Activated T-helper 1 cell treated with Interleukin-2 at 50 U/mL for 16 hours (primary cell): ENCODE measurements at places on chromosomes 1 and 21.

GRCh38 chr21:17371450-17371849 is 141.4 kb upstream of the CXADR start:
- no peak for DNase-seq

- DNase-seq, result no peak
Measured at GRCh38 chr1:88610687-88611086, 73.4 kb upstream of the PKN2 start.

- peak; percentile 9 for DNase-seq
Measured at GRCh38 chr1:46133181-46133658, 791 bp upstream of the PIK3R3 start.

- no peak for DNase-seq
Measured at GRCh38 chr1:223712850-223713474, 623 bp downstream of the CAPN2 start.
